ENCODE measurements at places on chromosomes 3 and 15. TPM values are rescaled to one million over a fixed set of nuclear protein-coding genes. Genes with fewer than 3 reads are reported as not detected.

- DNase-seq = no peak
These were observed 14.9 kb downstream of the EIF2AK4 start for GRCh38 chr15:39948817-39949216.

DNA sequence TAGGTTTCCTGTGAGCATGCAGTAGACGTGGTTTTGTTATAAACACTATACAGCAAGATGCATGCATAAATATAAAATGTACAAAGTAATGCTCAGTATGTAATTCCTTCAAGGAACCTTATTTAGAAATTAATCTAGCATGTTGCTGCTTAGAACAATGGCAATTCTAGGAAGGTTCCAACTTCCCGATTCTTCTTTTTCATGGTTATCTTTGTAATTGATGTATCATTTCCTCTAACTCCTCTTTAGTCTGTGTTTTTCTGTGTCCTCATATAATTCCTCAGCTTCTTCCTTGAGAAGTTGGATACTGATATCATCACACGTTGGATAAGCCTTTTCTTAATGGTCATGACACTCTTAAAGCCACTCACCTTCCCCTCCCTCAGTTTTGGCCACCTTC lies 3.5 kb downstream of the TSEN2 start:
- no peak for DNase-seq

DNA sequence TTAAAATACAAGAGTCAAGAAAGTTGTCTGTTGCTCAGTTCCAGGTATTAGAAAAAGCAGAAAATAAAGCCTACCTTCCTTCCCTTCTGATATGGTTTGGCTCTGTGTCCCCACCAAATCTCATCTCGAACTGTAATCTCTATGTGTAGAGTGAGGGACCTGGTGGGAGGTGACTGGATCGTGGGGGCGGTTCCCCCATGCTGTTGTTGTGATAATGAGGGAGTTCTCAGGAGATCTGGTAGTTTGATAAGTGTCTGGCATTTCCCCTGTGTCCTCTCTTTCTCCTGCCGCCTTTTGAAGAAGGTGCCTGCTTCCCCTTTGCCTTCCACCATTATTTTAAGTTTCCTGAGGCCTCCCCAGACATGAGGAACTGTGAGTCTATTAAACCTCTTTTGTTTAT lies 288.8 kb upstream of the LMCD1 start:
- DNase-seq = no peak

GRCh38 chr15:93270937-93271467 lies 182.0 kb upstream of the RGMA start:
- no peak for DNase-seq

TRIM59 gene
- 42.9 TPM for total RNA-seq

AP3B2 gene
- total RNA-seq = 1.9 TPM

DNA sequence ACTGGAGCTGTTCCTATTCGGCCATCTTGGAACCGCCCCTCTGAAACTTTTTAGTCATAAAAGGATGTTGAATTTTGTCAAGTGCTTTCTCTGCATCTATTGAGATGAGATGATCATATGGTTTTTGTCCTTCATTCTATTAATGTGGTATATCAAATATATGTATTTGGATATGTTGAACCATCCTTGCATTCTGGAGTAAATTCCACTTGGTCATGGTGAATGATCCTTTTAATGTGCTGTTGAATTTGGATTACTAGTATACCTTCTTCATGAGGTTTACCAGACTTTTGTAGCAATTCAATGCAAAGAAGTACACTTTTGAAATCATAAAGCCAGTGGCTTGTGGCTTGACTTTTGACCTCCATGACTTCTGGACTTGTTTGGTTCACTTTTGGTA lies 33.4 kb upstream of the XRN1 start:
- DNase-seq = no peak

GRCh38 chr15:93424131-93424530 lies 335.1 kb upstream of the RGMA start:
- no peak for DNase-seq

SLC49A4 gene
- 23.4 TPM for total RNA-seq

- DNase-seq = no peak
These were observed 13.2 kb downstream of the KIF7 start for GRCh38 chr15:89642106-89642505.

- DNase-seq = no peak
These were observed 725.3 kb downstream of the TUSC7 start for GRCh38 chr3:117434661-117435412.

DNAJA4 gene
- total RNA-seq = 16.8 TPM

DNA sequence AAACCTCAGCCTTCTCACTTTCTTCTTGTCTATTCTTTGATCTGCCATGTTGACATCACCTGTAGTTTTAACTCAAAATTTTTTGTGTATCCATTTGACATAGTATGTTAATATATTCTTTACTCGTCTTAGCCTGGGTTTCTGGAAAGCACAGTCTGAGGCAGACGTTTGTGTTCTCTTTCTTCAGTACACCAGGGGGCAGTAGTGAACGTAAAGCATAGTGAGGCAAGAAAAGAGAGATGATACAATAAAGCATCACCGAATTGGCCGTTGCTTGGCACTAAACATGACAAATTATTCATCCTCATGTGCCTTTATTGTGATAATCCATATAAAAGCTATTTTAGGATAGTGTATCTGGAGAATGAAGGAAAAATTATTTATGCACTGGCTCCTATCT lies 141.0 kb upstream of the MYRIP start:
- DNase-seq = no peak
